Activated T-cell treated with anti-CD3 and anti-CD28 coated beads for 48 hours (primary cell): ENCODE measurements at places on chromosomes 2 and 18.
A peak's percentile ranks its signal among the peaks of the same experiment; 100 is the strongest.

DNA sequence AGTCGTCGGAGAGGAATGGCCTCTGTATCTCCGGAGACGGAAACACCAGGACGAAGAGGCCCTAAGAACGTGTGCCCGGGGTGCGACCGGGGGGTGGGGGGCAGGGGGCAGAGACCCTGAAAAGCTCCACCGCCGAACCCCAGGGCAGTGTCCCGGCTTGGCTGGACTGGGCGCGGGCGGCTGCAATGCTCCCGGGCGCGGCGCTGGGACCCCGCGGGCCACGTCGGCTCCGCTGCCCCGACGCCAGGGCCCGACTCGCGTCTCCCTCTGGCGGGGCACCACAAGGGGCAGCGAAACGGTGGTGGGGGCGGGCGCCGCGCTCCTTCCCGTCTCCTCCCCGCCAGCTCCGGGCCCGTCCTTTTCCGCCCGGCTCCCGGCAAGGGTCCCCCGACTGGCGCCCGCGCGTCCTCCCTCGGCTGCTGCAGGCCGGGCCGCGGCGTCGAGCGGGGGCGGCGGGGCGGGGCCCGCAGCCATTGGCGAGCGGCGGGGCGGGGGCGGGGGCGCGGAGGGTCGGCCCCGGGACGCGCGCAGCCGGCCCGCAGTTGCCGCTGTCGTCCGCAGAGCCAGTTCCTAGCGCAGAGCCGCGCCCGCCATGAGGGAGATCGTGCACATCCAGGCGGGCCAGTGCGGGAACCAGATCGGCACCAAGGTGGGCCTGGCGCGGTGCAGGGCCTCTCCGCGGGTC is at the start of gene TUBB6:
TSS of gene TUBB6 (plus strand) at position 541 of the 685 bp plus-strand sequence. CDS start at position 593, 52 bp downstream.
- peak; percentile 50 for DNase-seq

GRCh38 chr2:71603851-71604725 is 150.7 kb downstream of the DYSF start:
- DNase-seq = no peak

DNA sequence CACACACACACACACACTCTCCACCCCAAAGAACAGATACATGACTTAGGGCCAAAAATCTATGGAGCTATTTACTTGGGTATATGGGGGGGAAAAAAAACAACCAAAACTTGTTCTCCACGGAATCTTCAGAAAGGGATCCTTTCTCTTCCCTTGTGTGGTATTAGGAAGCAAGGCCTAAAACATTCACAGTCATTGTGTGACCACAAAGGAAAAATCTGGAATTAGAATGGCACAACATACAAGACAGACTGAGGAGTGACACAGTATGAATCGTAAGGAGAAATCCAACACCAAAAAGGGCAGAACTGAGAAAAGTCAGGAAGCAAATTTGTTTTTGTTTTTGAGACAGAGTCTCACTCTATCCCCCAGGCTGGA is 70.3 kb downstream of the ASXL2 start:
- no peak for DNase-seq

DNA sequence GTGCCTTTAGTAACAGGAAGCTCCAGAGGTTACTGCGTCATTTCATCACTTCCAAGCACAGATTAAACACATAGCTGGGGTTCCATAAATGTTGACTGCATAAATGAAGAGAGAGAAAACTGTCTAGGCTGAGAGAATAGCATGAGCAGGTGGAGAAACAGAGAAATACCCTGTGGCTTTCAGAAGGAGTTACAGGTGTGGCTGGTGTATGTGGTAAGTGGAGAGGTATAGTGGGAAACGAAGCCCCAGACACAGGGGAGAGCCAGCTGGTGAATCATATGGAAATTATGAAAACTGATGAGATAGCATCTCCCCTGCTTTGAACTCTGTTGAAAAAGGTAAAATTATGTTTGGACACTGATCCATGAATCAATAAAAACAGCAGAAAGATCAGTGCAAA is 807.4 kb upstream of the POU3F3 start:
- DNase-seq = no peak

- no peak for DNase-seq
Measured at GRCh38 chr2:177281400-177282180, 17.1 kb upstream of the NFE2L2 start.

DNA sequence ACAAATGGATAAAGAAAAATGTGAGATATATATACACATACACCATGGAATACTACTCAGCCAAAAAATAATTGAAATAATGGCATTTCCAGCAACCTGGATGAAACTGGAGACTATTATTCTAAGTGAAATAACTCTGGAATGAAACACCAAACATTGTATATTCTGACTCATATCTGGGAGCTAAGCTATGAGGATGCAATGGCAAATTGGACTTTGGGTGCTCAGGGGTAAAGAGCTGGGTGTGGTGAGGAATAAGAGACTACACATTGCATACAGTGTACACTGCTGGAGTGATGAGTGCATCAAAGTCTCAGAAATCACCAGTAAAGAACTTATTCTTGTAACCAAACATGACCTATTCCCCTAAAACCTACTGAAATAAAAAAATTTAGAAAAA is 636.0 kb upstream of the LRATD1 start:
- DNase-seq = no peak

DNA sequence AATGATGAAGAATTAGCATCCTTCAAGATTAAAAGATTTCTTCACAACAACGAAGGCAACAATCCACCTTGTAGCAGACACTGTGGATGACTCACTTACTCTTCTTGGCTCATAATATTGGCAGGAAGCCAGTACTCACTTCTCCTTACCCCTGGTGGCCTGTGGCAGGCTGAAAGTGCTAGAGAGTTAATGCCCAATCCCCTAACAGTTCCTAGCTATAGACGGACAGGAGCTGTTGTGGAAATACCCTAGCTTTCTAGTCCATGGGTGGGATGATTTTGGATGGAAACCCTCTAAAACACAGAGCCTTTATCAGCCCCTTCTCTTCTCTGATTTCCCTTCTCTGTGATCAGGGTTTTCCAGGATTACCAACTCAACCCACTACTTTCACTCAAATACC is 128.6 kb upstream of the NYAP2 start:
- DNase-seq = no peak

- DNase-seq = no peak
Measured at GRCh38 chr2:31812051-31812798, 198.6 kb downstream of the MEMO1 start.

DNA sequence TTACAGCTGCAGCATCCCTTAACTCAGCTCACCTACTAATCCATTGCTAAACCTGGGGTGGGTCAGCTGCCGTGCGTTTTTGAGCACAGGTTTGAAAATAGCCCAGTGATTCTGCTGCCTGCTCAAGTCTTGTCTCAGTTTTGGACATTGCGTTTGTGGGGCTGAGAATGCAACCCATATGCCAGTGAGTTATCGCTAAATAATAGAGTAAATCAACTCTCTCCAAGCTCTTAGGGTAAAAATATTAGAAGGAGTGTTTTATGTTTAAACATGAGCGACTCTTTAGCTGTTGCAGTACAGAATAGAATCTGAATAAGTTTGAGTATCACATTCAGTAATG is 2.1 kb downstream of the TSHZ1 start:
- no peak for DNase-seq

DNA sequence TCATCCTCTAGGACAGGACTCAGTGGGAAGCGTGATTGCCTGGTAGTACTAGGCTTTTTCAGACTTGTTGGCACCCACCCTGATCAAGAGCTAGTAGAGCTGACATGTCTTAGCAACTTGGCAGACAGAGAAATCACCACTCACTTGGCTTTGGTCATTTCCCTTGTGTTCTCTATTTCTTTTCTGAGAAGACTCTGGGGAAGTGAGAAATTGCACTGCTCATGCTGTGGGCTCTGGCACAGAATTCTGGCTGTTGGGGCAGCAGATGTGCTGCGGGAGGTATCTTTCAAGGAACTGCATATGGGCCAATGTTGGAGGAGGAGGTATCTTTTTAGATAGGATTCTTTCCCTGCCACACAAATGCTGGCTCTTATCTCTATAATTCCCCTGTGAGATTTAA is 529.1 kb upstream of the MEX3C start:
- DNase-seq = no peak

- no peak for DNase-seq
Measured at GRCh38 chr2:27992787-27993401, 102.4 kb downstream of the BABAM2 start.

DNA sequence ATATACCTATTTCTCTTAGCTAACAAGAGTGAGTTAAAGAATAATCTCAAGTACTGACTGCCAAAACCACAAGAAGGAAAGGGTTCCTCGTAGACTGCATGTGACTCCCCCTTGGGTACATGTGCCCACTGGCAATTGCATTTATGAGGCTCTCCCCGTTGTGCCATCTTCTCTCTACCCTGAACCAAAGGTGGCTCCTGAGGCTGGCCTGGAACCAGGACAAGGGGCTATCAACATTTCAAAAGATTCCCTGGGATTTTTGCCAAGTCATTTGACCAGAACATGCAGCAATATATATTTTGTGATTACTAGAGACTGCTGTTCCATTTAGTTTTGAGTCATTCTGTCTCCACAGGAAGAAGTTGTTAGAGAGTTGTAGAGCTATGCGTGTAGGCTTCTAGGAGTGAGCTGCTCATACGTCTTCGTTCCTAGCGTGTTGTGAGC is 45.8 kb downstream of the LAMA3 start:
- no peak for DNase-seq

DNA sequence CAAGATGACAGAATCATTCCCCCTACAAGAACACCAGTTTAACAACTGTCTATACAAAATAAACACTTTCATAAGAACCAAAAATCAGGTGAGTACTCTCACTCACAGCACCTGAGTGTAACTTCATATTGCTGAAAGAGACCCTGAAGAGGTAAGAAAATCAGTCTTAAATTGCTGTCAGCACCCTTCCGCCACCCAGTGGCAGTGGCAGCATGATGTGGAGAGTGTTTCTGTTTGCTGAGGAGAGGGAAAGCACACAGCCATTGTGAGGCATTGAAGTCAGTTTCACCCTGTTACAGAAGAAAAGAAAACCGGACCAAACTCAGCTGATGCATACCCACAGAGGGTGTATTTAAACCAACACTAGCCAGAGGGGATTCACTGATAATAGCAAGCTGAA is 1240.8 kb upstream of the CRIM1 start:
- DNase-seq = no peak

DNA sequence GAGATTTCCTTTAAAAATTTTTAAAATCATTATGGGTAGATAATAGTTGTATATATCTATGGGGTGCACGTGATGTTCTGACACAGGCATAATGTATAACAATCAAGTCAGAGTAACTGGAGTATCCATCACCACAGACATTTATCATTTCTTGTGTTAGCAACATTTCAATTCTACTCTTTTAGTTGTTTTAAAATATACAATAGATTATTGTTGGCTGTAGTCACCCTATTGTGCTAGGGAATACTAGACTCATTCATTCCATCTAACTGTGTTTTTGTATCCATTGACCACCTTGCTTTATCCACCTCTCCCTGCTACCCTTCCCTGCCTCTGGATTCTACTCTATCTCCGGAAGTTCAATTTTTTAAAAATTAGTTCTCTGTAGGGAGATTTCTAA is 31.0 kb downstream of the DYSF start:
- DNase-seq = no peak

DNA sequence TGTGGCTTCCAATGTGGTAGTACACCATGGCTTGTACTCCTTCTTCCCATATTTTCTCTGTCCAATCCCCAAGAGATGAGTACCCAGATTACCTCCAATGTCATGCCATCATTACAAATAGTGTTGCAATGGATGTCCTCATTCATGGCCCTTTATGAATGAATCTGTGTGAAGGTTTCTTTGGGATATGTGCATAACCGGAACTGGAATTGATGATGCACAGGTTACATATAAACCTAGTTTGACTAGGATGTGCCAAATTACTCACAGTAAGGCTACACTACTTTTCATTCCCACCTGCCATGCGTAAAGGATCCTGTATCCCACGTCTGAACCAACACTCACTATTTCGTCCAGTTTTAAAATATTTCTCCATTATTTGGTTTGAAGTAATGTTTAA is 173.9 kb upstream of the CXCR4 start:
- no peak for DNase-seq

GRCh38 chr2:103176294-103176915 is 414.6 kb downstream of the TMEM182 start:
- no peak for DNase-seq

GRCh38 chr2:231110551-231110950 is 14.3 kb downstream of the HTR2B start:
- no peak for DNase-seq

DNA sequence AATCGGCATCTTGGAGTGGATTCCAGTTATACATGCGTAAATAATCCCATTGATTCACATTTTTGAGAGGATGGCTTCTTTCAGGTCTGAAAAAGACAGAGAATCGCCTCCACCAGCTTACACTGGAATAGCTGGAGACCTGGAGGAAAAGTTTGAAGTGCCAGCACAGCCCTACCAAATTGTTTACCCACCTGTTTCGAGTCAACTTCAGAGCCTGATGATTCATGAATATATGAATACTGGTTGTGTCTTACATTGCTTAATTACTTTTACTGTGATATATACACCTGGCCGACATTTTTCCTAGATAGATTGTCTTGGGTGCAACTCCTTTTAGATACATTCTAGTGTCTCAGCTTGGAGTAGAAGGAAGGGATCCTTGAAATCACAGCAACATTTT is 335 bp upstream of the NCKAP5 start:
- no peak for DNase-seq

DNA sequence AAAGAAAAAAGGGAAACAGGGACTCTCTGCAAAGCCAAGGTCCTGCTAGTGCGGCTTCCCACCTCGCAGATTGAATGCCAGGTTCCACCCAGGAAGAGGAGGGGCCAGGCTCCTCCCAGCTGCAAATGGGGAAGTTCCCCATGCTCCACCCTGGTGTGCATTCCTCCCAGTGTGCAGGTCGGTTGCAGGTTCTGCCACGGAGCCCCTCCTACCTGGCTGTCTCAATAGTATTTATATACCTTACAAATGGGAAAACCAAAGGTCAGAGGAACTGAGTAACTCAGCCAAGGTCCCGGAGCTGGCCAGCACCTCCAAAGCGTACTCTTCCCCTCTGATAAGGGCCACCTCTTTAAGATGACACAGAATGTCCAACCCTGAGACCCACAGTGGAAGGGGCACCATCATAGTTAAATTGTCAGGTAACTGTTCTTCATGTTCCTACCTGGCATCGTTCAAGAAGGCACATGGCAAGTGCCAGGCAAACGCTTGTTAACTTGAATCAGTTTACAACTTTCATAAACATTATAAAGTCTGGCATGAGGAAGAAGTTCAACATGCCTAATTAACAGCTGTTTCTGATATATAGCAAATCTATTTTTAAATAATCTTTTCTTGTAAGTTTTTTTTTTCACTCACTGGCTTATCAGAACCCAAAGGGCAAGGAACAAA is 35.5 kb downstream of the POU3F3 start:
- no peak for DNase-seq

DNA sequence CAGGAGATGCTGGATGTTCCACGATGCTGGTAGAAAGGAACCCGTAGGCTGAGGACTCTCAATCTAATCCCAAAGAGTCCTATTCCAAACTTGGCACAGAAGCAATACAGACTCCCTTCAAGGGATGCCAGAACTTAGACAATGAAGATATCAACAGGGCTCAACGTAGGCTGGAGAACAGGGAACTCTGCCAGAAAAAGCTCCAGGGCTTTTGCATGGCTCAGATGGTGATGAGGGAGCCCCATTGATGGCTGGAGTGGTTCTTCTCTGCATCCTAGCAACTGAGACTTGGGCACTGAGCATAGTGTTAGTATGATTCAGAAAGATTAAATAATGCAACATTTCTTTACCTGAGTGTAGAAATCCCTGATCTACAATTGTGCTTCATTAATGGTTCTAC is 117.2 kb upstream of the NCK2 start:
- DNase-seq = no peak
